ENCODE measurements at places on chromosomes 16 and 17.

- no peak for DNase-seq
Observed at GRCh38 chr17:19940722-19941464, 36.7 kb downstream of the AKAP10 start.

GRCh38 chr17:49996495-49997300 lies 1.7 kb upstream of the DLX3 start:
- no peak for DNase-seq

DNA sequence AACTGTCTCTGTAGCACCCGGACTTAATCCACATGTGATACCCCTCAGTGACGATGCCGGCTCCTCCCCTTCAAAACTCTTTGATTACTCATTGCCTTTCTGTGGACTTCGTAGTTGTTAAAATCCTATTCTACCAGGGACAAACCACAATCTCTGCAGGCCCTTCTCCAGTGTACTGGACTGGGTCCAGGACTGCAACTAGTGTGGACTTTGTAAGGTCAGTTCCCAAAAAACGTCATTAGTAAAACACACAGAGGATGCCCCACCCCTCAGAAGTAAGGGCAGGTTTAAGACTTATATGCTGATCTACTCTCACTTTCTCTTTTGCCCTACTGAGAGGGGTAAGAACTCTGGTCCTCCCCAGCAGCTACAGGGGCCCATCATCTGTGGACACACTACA lies 10.5 kb upstream of the NUDT7 start:
- DNase-seq = no peak

- peak; percentile 92 for DNase-seq
Observed at GRCh38 chr17:4945176-4945943, 3.0 kb downstream of the PFN1 start.

- no peak for DNase-seq
Observed at GRCh38 chr17:42282478-42283080, 5.7 kb upstream of the STAT5A start.

DNA sequence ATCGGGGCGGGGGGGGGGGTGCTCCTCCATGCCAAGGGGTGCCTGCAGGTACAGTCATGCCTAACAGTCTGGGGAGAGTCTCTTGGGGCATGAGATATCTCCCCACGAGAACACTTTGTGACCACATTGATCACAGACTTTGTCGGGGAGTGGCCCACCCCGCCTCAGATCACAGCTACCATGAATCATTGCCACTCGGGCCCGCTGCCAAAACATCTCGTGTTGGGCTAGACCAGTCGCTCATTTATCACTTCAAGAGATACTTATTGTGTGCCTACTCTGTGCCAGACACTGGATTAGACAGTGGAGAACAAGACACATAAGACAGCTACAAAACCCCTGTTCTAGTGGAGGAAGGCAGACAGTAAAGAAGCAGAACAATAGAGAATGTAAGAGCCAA lies 72.6 kb downstream of the CLEC16A start:
- peak; percentile 89 for DNase-seq

- no peak for DNase-seq
Observed at GRCh38 chr16:48076455-48077012, 79.3 kb downstream of the ABCC12 start.

GRCh38 chr16:27111486-27111885 lies 44.8 kb downstream of the C16orf82 start:
- DNase-seq = no peak

DNA sequence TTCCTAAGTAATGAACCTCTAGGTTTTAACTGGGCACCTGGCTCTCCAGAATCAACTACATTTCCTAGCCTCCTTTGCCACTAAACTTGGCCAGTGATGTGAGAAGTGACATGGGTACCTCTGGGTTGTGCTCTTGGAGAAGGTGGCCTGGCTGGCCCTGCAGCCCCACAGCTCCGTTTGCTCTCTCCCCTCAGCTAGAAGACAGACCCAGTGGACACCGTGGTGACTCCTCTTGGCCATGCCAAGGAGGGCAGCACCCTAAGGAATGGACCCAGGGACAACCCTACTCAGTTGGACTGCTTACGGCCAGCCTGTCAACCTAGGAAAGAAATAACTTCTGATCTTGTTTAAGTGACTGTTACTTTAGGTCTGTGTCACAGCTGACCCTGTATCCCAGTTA lies 151.4 kb downstream of the TMEM132E start:
- no peak for DNase-seq

DNA sequence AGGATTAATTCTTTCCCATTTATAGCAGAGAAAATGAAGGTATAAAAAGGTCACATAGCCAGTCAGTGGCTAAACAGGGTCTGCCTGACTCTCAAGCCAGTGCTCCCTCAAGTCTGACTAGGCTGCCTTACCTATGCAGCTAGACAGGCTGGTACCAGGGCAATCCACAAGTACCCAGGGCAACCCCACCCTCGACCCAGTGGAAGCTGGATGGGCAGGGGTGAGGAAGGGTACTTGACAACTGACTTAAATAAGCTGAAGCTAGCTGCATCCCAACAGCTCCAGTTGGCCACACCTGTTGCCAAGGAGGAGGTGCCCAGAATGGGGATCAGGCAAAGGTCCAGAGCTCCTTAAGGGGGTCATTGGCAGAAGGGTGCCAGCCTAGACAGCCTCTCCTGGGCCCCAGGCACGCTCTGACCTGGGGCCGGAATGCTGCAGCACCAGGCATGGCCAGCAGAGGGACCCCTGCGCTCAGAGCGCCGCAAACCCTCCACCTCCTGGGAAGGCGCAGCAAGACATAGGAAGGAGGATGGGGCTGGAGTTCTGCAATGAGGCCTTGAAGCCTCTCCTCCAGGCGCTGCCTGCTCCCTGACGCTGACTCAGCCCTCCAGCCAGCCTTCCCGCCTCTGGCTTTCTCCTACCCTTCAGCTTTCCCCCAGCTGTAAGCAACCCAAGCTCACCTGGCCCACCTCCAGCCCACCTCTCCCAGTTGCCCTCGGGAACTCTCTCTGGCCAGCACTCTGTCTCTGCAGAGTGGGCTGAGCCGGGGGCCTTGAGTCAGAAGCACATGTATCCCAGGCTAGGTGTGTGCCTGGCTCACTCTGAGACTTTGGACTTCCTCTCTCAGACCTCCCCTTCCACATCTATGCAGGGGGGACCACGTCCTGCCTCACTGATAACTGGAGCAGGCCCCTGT lies 28.8 kb downstream of the MPP2 start:
- DNase-seq = no peak

- peak; percentile 68 for DNase-seq
Observed at GRCh38 chr16:88681084-88681680, 5.1 kb downstream of the SNAI3 start.

DNA sequence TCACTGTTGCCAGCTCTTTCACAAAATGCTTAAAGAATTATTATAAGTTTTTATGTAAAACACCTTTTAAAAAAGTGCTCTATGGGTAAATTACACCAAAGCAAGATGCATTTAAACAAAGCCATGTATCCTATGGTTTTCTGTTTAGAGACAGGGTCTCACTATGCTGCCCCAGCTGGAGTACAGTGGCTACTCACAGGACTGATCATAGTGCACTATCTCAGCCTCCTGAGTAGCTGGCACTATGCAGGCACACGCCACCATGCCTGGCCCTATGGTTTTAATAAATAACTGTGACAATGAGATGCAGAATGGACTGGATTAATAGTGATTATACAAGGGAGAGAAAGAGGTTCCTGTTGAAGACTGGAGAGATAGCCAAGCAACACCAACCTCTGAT lies 40.2 kb downstream of the SPOP start:
- no peak for DNase-seq

DNA sequence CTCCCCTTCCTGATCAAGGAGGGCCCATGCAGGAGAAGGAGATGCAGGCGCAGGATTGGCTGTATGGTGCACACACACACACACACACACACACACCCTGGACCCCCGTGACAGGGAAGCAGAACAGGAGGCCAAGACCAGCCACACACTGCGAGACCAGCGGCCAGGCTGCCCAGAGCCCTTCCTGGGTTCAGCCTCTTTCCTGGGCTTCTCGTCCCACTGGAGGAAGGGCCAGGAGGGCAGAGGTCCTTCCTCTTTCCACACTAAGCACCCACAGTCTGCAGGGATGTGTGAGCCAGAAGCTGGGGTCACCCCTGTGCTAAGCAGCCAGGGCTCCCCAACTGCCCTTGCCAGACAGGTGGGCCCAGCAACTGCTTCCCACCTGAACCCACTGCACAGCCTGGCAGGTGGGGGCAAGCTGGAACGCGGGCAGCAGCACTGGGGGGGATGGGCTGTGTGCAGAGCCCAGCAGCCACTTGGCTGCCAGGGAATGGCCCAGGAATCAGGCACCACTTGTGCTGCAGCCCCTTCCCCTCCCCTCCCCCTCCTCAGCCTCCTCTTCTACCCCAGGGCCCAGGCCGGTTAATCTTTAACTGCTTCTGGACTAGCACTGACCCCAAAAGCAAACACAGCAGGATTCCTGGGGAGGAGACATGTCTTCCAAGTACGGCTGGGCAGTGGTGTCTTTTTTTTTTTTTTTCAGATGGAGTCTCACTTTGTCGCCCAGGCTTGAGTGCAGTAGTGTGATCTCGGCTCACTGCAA lies 44.6 kb upstream of the SLC38A10 start:
- no peak for DNase-seq

- no peak for DNase-seq
Observed at GRCh38 chr17:66789093-66789492, 45.8 kb upstream of the CACNG5 start.

DNA sequence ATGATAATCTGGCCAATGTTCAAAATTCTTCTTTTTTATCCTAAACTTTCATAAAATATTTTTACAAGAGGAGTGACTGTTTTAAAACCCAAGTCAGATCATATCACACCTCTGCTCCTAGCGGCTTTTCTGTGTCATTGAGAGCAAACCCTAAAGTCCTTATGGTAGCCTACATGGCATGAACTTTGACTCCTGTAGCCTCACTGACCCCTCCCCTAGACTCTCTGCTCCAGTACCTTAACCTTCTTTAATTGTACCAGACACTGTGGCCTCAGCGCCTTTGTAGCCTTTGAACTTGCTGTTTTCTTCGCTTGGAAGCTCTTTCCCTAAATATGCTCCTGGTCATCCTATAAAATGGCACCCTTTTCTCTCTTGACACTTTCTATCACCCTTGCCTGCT lies 7.3 kb upstream of the SMPD3 start:
- DNase-seq = no peak

DNA sequence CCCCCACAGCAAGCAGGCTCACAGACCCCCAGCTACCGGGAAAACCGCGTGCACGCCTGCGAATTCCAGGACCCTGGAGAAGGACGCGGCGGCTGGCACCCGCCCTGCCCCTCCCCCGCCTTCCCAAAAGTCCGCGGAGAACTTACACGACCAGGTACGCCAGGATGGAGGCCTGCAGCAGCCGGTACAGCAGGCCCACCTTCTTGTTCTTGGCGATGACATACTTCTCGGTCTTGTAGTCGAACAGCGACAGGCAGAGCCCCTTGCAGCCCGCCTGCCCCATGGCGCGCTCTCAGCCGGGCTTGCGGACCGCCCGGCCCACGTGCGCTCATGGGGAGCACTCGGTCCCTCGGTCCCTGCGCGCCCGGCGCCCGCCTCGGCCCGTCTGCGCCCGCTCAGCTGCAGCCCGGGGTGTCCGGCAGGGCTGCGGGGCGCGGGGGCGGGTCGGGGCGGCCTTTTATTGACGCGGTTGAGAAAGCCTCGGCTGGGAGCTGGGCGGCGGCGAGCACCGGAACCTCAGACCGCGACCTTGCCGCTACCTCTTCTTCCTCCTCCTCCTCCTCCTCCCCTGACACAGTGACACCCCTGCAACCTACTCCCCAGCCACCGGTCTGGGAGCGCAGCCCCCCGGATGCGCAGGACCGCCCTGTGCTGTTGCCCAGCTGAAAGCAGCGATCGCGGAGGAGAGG lies at the start of gene P2RX5:
Gene P2RX5, minus strand, starts transcription at position 433 of the 689 bp plus-strand sequence. Its CDS starts 150 bp downstream, at position 283.
- DNase-seq = no peak

DNA sequence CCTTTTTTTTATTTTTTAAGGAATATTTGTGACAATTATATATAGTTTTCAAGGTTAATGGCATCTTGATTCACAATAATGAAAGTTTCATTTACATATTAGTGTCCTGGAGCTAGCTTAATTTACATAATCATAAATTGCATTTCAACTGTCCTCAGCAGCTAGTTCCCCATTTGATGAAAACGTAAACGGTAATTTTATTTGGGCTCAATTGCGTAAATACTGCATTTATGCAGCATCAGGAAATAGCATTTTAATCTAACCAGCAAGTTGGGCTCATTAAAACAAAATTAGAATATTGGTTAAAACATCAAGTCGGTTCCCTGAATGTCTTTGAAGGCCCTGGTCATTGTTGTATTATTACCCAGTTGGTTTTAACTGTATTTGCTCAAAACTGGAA lies 136.8 kb upstream of the CDH5 start:
- no peak for DNase-seq

GRCh38 chr16:642189-643049 lies 791 bp downstream of the MCRIP2 start:
- DNase-seq = no peak

GRCh38 chr17:49914664-49915063 lies 54.3 kb upstream of the DLX4 start:
- no peak for DNase-seq

- DNase-seq = no peak
Observed at GRCh38 chr17:18859256-18859655, 1.3 kb downstream of the PRPSAP2 start.

Measured in RWPE2 (cell line).